ENCODE measurements at places on chromosomes 4 and X. TPM values are rescaled to one million over a fixed set of nuclear protein-coding genes. Genes with fewer than 3 reads are reported as not detected.
A peak's percentile ranks its signal among the peaks of the same experiment; 100 is the strongest.

The VGLL1 gene
- total RNA-seq = not detected

The SUPT20HL2 gene
- not detected for total RNA-seq

The TCEAL7 gene
- 2.9 TPM for total RNA-seq

The CABS1 gene
- total RNA-seq = not detected

The SULT1E1 gene
- not detected for total RNA-seq

The GJB1 gene
- total RNA-seq = not detected

The NXT2 gene
- 15.6 TPM for total RNA-seq

DNA sequence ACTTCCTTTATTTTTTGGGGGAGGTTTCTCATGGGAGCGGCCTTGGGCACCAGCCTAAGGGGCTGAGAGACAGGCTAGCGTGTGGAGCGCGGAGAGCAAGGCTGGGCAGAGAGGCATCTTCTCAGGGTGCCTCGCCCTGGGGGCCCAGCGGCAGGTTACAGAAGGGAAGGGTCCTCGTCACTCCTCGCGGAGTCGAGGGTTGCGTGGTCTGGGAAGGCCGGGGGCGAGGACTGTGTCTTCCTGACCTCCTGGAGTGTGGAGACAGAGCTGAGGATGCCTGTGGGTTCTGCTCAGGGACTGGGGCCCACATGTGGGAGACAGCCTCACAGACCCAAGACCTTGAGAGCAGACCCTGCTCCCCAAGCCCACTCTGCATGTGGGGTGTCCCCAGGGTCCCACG lies 79.6 kb upstream of the LRPAP1 start:
- peak; percentile 63 for DNase-seq

The ATP2B3 gene
- total RNA-seq = not detected

The UGT2B7 gene
- total RNA-seq = not detected

DNA sequence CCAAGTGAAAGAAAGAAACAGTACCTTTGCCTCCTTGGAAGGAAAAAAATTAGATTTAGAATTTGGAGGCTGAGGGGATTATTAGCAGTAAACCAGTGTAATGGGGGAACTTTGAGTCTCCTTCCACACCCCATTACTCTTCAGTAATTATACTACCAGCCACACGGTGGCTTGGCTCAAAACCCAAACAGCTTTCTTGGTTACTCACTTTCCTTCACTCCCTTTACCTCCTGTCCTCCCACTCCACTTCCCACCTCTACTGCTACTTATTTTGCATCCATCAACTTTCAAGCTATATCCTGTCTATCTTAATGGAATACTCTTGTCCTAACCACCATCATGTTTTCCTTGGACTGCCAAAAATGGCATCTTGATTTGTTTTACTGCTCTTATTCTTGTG lies 310.6 kb upstream of the AADAT start:
- DNase-seq = no peak

The STK32B gene
- 0.61 TPM for total RNA-seq

DNA sequence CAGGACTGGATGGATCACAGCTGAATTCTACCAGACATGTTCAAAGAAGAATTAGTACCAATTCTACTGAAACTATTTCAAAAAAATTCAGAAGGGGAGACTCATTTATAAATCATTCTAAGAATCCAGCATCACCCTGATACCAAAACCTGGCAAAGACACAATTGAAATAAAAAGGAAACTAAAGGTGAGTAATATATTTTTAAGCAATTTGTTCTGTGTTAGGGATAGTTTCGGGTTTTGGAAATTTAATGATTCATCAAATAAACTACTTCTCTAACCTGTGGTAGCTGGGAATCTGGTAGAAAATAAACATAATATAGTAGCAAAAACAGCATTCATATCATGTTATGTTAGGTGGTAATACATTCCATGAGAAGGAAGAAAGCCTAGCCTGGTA lies 662.2 kb upstream of the BOD1L1 start:
- DNase-seq = no peak

DNA sequence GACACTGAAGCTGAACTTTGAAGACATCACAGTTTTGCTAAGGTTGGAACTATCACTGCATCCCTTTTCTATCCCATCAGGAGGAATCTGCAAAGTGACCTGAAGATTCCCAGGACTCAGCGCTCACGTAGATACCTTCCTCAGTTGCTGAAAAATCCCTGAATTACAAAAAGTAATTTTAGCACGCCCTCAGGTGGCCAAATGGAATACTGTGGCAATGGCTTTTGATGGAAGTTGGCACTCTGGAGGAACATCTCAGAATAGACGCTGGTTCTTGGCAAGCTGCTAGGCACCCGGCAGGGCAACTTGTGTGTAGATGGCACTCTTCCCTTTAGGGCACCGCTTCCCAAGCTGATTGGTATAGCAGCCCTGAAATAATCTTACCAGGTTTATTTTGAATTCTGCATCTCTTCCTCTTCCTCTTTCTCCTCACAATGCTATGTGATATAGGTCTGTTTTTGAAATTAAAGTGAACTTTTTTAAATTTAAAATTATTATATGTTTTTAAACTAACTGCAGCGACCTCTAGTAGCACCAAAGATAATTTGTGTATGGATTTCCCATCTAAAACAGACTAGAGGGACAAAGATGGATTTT lies 16.3 kb upstream of the ESX1 start:
- no peak for DNase-seq

The ABCB7 gene
- 25.5 TPM for total RNA-seq

GRCh38 chr4:124839786-124840390 lies 127.4 kb upstream of the ANKRD50 start:
- no peak for DNase-seq

The POU3F4 gene
- not detected for total RNA-seq

The CXCL11 gene
- total RNA-seq = 2.2 TPM

The LUZP4 gene
- not detected for total RNA-seq

DNA sequence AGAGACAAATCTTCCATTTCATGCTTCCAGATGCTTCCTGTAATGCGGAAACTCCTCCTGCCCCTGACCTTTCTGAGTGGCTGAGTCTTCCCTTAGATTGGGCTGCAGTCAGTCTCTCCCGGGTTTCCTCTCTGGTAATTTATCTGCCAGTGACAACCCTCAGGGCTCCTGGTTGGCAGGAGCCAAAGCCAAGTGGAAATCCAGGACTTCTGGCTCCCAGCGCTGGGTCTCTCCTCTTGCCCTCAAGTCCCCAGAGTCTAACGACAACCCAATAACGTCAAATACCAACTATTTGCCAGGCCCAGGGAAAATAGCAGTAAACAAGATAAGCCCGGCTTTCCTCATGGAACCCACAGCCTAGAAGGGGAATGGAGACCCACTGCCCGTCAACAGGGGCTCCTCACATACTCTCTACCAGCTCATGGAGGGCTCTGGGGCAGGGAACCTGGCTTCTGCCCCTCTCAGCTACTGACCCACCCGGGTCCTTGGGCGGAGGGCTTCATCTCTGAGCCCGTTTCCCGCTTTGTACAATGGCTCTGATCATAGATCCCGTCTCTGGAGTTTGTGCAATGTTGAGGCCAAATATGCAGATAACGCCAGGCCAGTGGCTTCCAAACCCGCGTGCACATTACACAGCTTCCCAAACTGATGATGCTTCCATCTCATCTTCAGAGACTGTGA lies 1.1 kb upstream of the TBC1D14 start:
- peak; percentile 82 for DNase-seq

The MMRN1 gene
- 3.7 TPM for total RNA-seq

DNA sequence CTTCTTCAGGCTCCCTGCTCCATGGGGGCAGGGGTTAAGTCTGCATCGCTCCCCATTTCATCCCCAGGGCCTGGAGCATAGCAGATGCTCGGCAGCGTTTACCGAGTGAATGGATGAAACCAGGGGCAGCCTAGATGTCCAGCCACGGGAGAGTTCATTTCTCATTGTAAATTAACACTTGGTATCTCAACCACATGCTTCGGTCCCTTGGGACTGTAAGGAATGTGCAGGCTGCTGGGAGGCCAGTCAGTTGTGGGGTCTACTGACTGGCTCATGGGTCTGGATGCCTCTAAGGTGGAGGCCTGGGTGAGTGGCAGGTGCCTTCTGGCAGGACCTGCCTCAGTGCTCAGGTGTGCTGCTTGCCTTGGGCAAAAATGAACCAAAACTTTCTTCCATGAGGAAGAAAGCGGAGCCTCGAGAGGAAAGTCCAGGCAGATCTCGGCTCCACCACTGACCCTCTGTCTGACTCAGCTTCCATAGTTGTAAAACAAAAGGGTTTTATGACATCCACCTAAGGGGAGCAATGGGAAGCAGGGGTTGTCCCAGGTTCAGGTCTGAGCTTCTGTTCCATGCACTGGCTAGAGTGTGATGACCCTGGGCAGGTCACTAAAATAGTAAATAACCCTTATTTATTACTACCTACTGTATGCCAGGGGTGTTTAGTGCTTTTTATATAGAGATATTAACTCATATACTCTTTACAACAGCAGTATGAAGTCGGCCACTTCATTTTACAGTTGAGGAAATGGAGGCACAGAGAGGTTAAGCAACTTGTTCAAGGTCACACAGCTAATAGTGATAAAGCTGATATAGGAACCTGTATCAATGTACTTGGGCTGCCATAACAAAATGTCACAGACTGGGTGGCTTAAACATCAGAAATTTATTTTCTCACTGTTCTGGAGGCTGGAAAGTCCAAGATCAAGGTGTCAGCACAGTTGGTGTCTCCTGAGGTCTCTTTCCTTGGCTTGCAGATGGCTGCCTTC lies 144.3 kb upstream of the STX18 start:
- no peak for DNase-seq

DNA sequence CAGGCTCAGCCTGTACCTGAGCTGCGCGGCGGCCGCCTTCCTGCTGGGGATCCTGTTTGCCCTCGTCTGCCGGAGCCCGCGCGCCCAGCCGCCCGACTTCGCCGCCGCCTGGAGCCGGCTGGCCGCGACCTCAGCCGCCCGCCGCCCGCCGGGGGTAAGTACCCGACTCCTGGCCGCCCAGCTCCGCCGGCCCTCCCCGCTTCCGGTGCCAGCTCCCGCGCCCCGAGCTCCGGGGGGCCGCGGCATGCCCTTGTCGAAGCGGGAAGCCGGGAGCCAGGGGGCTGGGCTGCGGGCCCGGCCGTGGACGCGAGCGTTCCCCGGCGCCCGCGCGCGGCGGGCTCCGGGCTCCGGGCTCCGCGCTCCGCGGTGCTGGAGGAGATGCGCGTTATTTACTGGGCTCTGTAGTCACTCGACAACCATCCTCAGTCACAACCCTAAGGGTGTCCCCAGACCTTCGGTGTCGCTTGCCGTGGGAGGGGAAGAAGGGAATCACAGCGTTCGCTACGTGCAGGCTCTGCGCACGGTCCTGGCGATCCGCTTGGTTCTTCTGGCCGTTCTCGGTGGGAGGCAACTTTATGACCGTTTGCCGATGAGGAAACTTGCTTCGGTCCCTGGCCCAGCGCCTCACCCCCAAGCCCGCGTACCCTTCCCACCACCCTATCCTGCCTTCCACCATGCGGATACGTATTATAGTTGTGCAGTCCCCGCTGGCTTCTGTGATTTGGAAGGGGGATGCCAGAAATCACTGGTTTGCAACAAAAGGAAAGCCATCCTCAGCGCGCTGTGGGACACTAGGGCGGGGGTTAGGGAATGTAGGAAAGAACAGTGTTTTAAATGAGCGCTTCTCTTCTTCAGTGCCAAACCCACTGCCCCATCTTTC lies 944 bp downstream of the SNX25 start:
- peak; percentile 92 for DNase-seq

The RTL9 gene
- not detected for total RNA-seq

- no peak for DNase-seq
Measured at GRCh38 chr4:23902222-23902804, 12.5 kb upstream of the PPARGC1A start.

The TMEM144 gene
- 11.3 TPM for total RNA-seq

DNA sequence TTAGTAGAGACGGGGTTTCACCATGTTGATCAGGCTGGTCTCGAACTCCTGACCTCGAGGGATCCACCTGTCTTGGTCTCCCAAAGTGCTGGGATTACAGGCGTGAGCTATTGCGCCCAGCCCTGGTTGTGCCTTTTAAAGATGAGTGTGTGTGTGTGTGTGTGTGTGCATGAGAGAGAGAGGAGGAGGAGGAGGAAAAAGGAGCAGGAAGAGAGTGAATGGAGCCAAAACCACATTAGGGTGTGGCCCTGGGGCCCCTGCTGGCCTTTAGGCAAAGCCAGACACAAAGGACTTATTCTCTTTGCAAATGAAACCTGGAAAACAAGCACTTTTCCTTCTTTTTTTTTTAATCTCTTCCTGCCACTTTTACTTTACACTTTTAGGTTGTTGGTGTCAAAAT lies 48.2 kb upstream of the KLF3 start:
- DNase-seq = no peak

The LRCH2 gene
- 2.9 TPM for total RNA-seq

The SLC10A6 gene
- total RNA-seq = 1.0 TPM

The MORF4L2 gene
- 172 TPM for total RNA-seq

The CT83 gene
- not detected for total RNA-seq

GRCh38 chr4:24809376-24809775 lies 14.0 kb downstream of the SOD3 start:
- DNase-seq = no peak

The TMEM35A gene
- total RNA-seq = 0.60 TPM

DNA sequence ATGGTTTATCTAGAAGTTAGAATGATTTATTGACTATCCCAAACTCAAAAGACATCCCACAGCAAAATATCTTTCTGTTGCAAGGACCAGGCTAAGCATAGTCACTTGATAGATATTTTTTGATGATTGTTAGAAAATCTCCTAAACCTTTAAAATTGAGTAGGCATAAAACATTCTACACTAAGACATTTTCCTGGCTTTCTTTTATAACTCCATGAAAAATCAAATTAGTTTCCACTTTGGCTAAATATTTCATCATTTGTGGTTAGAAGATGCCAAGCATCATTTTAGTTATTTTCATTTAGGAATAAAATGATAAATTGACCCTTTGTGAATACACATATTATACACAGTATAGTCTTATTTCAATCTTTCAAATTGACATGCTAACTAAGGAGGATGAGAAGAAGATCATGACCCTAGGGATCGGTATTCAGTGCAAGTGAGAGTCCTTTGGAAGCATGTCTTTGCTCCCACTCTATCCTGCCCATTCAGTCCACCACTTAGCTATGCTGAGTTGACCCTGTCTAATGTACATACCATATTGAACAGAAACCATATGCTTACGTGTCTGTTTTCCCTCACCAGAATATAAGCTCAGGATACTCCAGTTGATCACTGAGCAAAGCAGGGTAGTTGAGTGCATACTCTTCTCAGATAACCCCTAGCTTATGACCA lies 136.6 kb upstream of the OTUD4 start:
- no peak for DNase-seq

- no peak for DNase-seq
Measured at GRCh38 chr4:113732967-113733527, 28.5 kb downstream of the CAMK2D start.

GRCh38 chr4:51932261-51932660 lies 87.9 kb downstream of the LRRC66 start:
- DNase-seq = no peak

GRCh38 chr4:87734084-87734483 lies 65.3 kb upstream of the IBSP start:
- no peak for DNase-seq

The HSFX1 gene
- total RNA-seq = 3.7 TPM

- DNase-seq = no peak
Measured at GRCh38 chr4:169540774-169541173, 71.6 kb downstream of the NEK1 start.

Data from spleen (tissue), 13 donors.